Head of caudate nucleus (tissue), 42 donors: ENCODE measurements at places on chromosomes 5 and 9.

- no peak for DNase-seq
Observed at GRCh38 chr9:92948038-92948534, 763 bp downstream of the FGD3 start.

DNA sequence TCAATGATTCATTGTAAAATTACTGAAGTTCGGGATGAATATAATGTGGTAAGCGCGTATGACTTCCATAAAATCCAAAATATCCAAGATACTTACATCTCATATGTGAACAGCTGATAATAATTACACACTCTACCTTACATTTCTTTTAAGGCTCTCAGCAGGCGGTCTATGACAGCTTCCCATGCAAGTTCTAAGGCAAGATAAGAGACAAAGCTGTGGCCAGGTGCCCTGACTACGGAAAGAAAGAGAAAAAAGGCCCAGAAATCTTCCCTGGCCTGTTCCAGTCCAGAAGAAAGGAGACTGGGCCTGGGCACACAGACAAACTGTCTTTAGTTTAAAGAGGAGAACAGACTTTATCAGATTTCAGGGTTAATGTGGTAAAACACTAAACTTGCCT, 69.1 kb downstream of the ARSB start:
- DNase-seq = no peak

DNA sequence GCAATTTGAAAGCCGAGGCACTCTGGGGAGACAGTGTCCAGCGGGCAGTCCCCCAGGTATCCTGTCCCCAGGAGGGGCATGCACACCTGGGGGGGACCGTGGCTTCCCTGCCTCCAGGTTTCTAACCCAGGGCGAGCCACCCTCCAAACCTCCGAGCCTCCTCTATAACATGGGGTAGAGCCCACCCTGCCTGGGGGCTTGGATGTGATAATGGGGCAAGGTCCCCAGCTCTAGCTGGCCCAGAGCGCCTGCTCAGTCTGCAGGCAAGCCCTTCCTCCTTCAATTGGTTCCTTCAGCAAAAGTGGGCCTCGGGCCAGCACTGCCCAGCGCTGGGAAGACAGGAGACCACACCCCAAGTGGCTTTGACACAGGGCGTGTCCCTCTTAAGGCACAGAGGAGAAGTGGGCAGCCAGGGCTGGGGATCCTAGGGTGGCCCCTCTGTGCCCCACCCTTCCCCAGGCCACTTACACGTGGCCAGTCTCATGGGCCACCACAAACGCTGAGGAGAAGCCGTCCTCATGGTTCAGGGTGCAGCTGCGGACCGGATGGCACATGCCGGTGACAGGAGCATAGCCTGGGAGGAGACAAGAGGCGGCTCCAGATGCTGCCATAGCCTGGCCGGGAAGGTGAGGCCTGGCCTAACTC, 94.3 kb downstream of the ZNF354C start:
- DNase-seq = no peak

GRCh38 chr9:115099901-115100300, 18.1 kb downstream of the TNC start:
- DNase-seq = no peak

GRCh38 chr5:75952963-75953362, 130.2 kb upstream of the SV2C start:
- DNase-seq = no peak

- no peak for DNase-seq
Observed at GRCh38 chr5:125549322-125549911, 803.0 kb upstream of the ZNF608 start.

- DNase-seq = no peak
Observed at GRCh38 chr5:74497706-74498105, 142.8 kb downstream of the ENC1 start.

DNA sequence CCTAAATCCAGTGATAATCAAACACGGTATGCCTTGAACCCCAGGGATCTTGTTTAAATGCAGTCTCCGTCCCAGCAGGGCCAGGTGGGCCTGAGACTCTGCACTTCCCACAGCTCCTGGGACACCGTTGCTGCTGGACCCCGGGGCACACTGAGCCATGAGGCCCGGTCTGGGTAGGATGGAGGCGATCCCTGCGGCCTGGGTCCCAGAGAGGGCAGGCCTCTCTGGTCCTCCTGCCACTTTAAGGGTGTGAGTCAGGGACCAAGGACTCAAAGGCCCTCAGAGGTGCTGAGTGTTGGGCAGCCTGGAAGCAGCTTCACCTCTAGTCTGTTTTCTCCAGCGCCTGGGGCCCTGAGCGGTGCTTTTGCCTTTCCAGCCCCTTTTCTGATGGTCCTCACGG, 34.1 kb upstream of the SLC9A3 start:
- no peak for DNase-seq

GRCh38 chr5:130571076-130571475, 594.0 kb downstream of the HINT1 start:
- no peak for DNase-seq

DNA sequence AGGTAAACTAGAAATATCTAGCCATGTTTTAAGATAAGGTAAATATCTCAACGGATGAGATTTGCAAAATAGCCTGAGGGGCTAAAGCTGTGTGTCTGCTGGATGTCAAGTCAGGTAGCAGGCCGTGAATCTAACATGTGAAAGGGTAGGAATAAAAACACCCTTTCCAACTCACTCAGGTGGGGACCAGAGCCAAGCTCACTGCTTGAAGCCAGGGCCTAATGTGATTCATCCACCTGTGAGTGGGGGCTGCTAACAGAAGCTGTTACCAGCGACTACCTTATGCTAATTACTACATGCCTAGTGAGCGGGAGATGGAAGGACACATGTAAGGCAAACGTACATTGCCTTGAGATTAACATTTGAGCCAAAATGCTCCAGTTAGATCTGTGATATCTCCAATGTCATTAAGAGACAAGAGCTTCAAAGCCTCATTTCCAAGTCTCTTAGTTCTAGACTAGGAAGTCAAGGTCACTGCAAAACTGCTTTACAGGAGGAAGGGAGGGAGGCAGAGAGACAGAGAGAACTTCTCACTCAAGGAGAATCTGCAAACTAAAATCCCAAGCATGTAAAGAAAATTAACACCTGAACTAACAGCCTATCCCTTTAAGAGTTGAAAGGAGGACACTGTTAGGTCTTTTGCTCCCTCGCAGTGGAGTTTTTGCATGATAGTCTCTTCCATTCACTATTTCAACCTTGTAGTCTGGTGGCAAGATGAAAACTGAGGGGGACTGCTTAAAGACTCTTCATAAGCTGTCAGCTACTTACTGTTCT, 141.6 kb upstream of the RPS23 start:
- no peak for DNase-seq

- no peak for DNase-seq
Observed at GRCh38 chr9:86732514-86733171, 214.7 kb downstream of the GAS1 start.

GRCh38 chr5:143737062-143737461, 74.9 kb upstream of the HMHB1 start:
- DNase-seq = no peak

GRCh38 chr9:101727612-101728524, 10.6 kb downstream of the GRIN3A start:
- no peak for DNase-seq

DNA sequence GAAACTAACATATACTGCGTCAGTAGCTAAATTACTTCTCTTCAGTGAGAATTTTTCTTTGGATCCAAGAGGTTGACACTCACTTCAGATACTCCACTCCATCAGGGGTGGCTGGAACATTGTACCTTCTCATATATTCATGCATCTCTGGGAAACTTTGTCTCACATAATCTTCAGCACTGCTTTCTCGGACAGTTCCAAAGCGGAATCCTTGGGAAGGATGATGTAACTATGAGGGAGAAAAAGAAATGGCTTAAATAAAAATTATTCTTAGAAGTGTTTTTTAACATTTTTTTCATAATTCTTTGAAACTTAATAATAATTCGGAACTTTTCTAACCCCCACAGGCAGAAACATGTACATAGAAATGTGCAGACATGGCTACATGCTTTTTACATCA, 33.4 kb upstream of the PPP3R2 start:
- DNase-seq = no peak

DNA sequence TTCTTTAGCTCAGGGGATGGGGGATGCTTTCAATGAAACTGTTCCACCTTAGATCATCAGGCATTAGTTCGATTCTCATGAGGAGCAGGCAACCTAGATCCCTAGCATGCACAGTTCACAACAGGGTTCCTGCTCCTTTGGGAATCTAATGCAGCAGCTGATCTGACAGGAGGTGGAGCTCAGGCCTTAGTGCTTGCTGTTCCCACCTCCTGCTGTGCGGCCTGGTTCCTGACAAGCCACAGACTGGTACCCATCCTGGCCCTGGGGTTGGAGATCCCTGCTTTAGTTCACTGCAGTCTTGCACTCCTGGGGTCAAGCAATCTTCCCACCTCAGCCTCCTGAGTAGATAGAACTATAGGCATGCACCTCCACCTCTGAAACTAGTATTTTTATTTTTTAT, 1369.8 kb upstream of the NUDT12 start:
- no peak for DNase-seq

DNA sequence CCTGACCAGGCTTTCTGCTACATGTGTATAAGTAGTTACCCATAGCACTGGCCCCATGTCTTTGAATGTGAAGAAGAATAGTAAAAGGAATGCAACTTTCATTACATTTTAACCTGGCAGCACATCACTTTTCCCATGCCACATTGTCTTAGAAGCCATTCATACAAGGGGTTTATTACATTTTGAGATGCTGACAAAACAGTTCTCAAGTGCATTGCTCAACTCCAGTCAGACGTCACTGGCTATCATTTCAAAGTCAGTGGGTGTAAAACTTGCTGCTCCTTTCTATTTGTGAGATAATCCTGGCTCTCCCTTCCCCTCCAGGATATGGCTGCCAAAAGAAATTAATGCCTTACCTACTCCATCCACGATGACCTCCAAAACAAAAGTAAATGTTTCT, 97.0 kb upstream of the VCAN start:
- DNase-seq = no peak

- DNase-seq = no peak
Observed at GRCh38 chr5:17143335-17143734, 74.1 kb upstream of the BASP1 start.

DNA sequence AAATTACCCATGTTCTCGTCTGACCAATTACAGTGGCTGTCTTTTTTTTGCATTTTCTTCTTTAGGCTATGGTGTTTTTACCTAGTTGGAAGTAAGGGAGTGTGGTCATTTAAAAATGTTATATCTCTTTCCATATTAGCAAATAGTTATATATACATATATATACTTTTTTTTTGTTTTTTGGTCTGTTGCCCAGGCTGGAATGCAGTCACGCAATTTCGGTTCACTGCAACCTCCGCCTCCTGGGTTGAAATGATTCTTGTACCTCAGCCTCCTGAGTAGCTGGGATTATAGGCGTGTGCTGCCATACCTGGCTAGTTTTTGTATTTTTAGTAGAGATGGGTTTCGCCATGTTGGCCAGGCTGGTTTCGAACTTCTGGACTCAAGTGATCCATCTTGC, 12.3 kb downstream of the MARCHF6 start:
- DNase-seq = no peak

- no peak for DNase-seq
Observed at GRCh38 chr5:33969572-33970452, 14.7 kb downstream of the SLC45A2 start.

GRCh38 chr5:138989720-138990119, 114.6 kb upstream of the LRRTM2 start:
- no peak for DNase-seq

GRCh38 chr9:37976714-37977477, 73.0 kb upstream of the SLC25A51 start:
- no peak for DNase-seq

GRCh38 chr9:131048820-131049219, 39.8 kb downstream of the LAMC3 start:
- no peak for DNase-seq

- DNase-seq = no peak
Observed at GRCh38 chr5:37121027-37121426, 128.1 kb downstream of the CPLANE1 start.

- DNase-seq = no peak
Observed at GRCh38 chr5:76299592-76299991, 103.5 kb upstream of the IQGAP2 start.

DNA sequence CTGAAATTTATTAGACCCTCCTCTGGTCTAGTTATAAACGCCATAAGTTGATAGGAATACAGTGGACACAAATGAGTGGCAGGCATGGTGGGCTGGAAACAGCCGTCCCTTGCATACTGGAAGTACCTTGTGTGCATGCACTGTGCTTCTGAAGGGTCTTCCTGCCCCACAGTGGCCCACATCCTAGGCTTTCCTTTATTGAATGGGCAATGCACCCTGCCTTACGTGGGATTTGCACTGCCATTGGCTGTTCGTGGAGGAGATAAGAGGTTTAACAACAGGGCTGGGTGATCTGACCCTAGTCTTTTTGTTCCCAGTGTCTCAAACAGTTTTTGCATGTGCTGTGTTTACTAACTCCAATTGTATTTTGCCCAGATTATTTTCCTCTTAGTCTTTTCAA, 480.8 kb downstream of the GADD45G start:
- no peak for DNase-seq

DNA sequence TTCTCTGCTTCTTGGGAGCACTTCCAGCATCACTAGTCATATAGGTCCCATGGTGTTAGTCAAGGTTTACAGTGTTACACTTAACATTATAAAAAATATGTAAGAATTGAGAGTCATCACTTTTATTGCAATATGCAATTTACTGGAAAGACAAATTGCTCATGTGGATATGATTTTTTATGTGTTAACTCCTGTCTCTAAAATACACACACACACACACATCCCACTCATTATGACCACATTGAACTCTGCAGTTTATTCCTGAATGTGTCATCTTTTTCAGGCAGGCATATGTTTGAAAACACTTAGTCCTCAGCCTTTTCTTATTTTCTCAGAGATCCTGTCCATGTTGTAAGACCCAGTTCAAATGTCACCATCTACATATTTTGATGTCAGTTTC, 148.5 kb upstream of the MRPS30 start:
- no peak for DNase-seq
